Parietal lobe (tissue), 2 donors: ENCODE measurements at places on chromosomes 4 and X. TPM values are rescaled to one million over a fixed set of nuclear protein-coding genes. Genes with fewer than 3 reads are reported as not detected.

C4orf51 gene
- total RNA-seq = not detected

ADGRG4 gene
- total RNA-seq = not detected

ZDHHC15 gene
- 19.4 TPM for total RNA-seq

VSIG1 gene
- total RNA-seq = 0.31 TPM

XAGE2 gene
- not detected for total RNA-seq
